Activated naive CD8-positive, alpha-beta T cell treated with anti-CD3 and anti-CD28 coated beads for 36 hours (primary cell): ENCODE measurements at places on chromosomes 6 and 20.
A peak's percentile ranks its signal among the peaks of the same experiment; 100 is the strongest.

- H3K4me1 ChIP-seq: peaks cover 34% of the 10 kb centered on the region
- H3K36me3 ChIP-seq: no peaks in the 10 kb centered on the region
- no peak overlapping the region for H3K4me3 ChIP-seq
- DNase-seq: peak; percentile 29
These were observed 91.8 kb upstream of the NHSL1 start for GRCh38 chr6:138590796-138591709.

DNA sequence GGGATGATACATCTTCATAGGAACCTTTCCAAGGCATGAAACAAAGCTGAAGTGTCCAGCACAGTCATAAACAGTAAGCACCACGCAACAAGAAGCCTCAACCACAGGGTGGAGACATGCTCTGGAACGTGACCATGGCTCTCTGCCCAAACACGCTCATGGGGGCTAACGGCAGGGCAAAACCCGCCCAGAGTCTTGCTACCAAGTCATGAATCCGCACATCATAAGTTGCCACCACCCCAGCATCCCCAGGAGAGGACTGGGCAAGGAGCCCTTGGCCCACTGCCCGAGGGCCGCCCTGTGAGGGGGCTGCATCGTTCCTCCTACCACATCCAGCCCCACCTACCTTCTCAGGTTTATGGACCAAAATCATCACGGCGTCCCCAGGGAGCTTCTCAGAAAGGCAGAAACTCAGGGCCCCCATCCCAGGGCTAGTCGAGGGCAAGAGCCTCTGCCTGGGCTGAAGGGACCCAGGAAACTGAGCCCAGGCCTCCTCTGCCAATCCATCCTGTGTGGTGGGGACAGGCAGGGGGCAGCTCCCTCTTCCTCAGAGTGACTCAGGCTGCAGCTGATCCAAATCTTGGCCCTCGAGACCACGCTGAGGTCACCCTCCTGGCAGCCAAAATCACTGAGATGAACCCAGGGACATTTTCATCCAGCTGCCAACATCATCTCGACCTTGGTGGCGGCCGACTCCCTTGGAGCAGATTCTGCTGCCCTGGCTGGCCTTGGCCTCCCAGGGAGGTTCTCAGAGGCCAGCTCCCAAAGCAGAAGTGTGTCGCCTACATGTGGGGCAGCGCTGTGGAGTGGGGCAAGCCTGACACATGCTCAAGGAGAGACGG, 42.6 kb downstream of the BMP7 start:
- no peak overlapping the region for H3K4me3 ChIP-seq
- no peaks in the 10 kb centered on the region for H3K4me1 ChIP-seq
- H3K36me3 ChIP-seq: no peaks in the 10 kb centered on the region
- peaks cover 9% of the 10 kb centered on the region for H3K27me3 ChIP-seq
- no peak overlapping the region for H3K27ac ChIP-seq
- DNase-seq: no peak

- H3K4me1 ChIP-seq: no peaks in the 10 kb centered on the region
- no peak overlapping the region for H3K4me3 ChIP-seq
- no peak overlapping the region for H3K27ac ChIP-seq
- no peaks in the 10 kb centered on the region for H3K36me3 ChIP-seq
- H3K27me3 ChIP-seq: no peaks in the 10 kb centered on the region
These were observed 485.5 kb downstream of the CD109 start for GRCh38 chr6:74181471-74181870.

GRCh38 chr6:37531437-37532036, 31.8 kb upstream of the CCDC167 start:
- no peaks in the 10 kb centered on the region for H3K36me3 ChIP-seq
- peaks cover 8% of the 10 kb centered on the region for H3K4me1 ChIP-seq
- no peak for DNase-seq
- H3K4me3 ChIP-seq: no peak overlapping the region
- no peaks in the 10 kb centered on the region for H3K27me3 ChIP-seq

DNA sequence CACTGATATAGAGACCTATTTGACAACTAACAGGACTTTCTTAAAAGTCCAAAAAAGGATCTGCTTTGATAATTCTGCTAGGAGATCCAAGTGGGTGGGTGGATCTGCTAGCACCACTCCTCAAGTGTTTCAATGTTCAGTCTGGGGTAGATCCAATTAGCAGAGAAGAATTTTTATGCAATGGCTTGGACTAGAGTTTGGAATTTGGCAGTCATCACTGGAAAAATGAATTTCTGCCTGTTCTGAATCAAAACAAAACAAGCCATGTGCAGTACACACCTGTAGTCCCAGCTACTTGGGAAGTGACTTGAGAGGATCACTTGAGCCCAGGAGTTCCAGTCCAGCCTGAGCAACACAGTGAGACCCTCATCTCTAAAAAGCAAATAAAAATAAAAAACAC, 12.6 kb upstream of the GNMT start:
- H3K4me1 ChIP-seq: no peaks in the 10 kb centered on the region
- DNase-seq: no peak
- peaks cover 14% of the 10 kb centered on the region for H3K36me3 ChIP-seq
- H3K27ac ChIP-seq: no peak overlapping the region
- H3K27me3 ChIP-seq: no peaks in the 10 kb centered on the region

DNA sequence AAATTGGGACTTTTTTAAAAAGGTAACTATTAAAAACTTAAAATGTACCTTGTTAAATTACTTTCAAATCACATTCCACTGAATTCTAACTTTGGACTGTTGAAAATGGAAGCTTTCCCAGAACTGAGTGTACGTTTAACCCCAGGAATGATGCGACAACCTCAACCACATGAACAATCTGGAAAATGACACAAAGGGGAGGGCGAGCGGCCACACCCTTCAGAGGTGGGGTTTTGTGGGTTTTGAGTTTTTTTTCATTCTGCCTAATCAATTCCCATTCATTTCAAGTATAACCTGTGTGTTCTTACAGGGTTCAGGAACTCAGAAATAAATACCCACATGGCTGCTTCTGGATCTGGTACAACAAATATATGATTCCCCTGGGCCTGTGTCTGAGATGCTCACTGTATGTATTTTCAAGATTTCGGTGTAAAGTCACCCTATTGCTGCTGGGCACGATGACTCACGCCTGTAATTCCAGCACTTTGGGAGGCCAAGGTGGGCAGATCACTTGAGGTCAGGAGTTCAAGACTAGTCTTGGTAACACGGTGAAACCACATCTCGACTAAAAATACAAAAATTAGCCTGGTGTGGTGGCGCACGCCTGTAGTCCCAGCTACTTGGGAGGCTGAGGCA, 21.6 kb downstream of the CNKSR3 start:
- no peak for DNase-seq
- H3K27me3 ChIP-seq: peaks cover 4% of the 10 kb centered on the region
- H3K27ac ChIP-seq: no peak overlapping the region
- H3K4me1 ChIP-seq: no peaks in the 10 kb centered on the region
- no peak overlapping the region for H3K4me3 ChIP-seq

DNA sequence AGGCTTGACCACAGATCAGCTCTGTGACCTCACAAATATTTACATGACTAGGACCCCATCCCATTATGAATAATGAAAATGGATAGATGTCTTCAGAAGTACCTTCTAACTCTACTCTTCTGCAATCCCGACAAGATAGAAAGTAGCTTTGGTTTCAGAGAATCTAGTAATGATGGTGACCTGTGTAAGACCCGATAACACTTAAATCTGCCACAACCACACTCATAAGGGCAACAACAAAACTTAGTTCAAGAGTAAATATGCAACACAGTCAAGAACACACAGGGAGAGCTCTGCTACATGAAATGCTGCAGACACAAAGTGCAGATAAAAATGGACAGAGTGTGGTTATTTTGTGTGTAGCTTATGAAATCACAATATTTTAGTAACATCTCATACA, 9.6 kb downstream of the CHD6 start:
- peaks cover 40% of the 10 kb centered on the region for H3K4me1 ChIP-seq
- H3K27me3 ChIP-seq: no peaks in the 10 kb centered on the region
- H3K4me3 ChIP-seq: no peak overlapping the region
- peak overlapping the region; percentile 34 for H3K27ac ChIP-seq
- peaks cover 6% of the 10 kb centered on the region for H3K36me3 ChIP-seq
- no peak for DNase-seq

- peaks cover 37% of the 10 kb centered on the region for H3K36me3 ChIP-seq
- H3K4me3 ChIP-seq: no peak overlapping the region
- H3K27ac ChIP-seq: no peak overlapping the region
- no peaks in the 10 kb centered on the region for H3K27me3 ChIP-seq
- peaks cover 60% of the 10 kb centered on the region for H3K4me1 ChIP-seq
These were observed 11.2 kb upstream of the MROH8 start for GRCh38 chr20:37190354-37191112.

DNA sequence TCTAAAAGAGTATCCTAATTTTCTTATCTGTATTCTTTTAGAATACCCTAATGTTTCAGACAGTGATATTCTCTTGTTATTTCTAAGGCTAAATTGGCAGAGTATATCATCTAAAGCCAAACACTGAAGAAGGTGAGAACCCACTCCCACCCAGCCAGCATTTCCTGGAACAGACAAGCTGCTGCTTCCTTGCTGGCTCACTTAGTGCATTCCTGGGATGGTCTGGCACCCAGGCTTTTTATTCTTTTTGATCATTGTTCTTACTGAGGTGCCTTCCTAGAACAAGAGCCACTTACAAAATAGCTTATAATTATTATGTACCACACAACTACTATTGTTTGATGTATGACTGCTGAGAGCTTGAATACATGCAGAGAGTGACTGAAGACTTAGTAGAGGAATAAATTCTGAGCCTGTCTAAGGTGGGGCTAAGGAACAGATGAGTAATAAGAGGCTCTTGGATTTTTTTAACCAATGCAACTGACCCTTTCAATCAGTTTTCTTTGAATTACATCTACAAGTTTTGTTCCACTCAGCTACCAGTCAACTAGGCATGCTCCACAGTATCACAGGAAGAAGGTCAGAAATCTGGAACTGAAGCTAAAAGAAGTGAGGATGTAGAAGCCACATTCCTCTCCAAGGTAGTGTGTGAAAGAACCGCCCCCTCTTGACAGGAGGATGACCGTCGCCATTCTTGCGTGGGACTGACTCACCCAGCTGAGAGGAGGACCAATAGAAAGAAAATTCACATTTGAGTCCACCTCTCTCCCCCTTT, 30.1 kb downstream of the PRPH2 start:
- peak overlapping the region; percentile 41 for H3K4me3 ChIP-seq
- H3K27ac ChIP-seq: peak overlapping the region; percentile 85
- peaks cover 45% of the 10 kb centered on the region for H3K4me1 ChIP-seq
- peak; percentile 41 for DNase-seq
- H3K36me3 ChIP-seq: peaks cover 28% of the 10 kb centered on the region

DNA sequence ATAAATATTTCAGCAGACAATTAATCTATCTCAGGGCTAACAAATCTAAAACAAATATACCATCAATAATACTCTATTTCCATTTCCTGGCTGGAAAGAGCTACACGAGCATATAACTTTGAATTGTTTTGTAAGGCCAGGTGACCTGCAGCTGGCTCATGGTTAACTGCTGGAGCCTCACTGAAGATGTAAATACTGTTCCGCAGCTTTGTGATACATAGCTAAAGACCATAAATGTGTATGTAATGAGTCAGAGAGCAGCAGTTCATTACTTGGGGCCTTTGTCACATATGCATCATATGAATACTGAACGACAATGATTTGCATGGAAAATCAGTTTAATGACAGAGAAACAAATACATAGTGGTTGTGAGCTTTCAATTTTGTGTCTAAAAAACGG, 109.4 kb upstream of the CCN2 start:
- no peak overlapping the region for H3K27ac ChIP-seq
- H3K4me1 ChIP-seq: no peaks in the 10 kb centered on the region
- H3K36me3 ChIP-seq: no peaks in the 10 kb centered on the region
- H3K27me3 ChIP-seq: peaks cover 3% of the 10 kb centered on the region

DNA sequence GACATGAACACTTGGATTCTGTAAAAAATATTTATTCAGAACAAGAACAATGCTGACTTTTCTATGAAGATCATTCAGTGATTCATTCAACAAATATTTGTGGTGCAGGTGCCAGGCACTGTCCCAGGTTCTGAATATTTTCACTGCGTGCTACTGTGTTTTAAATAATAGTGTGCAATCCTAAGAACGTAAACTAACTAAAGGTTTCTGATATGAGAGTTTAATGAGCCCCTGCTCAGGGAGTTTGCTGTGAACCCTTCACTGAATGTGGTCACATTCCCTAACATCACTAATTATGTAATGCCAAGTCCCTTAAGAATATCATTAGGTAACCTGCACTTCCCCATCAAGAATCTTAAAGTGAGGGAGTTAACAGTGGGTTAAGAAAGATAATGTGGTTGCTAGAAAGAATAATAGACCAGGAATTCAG, 1.7 kb upstream of the TMEM170B start:
- peaks cover 14% of the 10 kb centered on the region for H3K4me1 ChIP-seq
- no peak overlapping the region for H3K27ac ChIP-seq
- DNase-seq: no peak
- H3K4me3 ChIP-seq: no peak overlapping the region
- H3K27me3 ChIP-seq: peaks cover 20% of the 10 kb centered on the region
